ENCODE measurements at places on chromosomes 12 and 14.

DNA sequence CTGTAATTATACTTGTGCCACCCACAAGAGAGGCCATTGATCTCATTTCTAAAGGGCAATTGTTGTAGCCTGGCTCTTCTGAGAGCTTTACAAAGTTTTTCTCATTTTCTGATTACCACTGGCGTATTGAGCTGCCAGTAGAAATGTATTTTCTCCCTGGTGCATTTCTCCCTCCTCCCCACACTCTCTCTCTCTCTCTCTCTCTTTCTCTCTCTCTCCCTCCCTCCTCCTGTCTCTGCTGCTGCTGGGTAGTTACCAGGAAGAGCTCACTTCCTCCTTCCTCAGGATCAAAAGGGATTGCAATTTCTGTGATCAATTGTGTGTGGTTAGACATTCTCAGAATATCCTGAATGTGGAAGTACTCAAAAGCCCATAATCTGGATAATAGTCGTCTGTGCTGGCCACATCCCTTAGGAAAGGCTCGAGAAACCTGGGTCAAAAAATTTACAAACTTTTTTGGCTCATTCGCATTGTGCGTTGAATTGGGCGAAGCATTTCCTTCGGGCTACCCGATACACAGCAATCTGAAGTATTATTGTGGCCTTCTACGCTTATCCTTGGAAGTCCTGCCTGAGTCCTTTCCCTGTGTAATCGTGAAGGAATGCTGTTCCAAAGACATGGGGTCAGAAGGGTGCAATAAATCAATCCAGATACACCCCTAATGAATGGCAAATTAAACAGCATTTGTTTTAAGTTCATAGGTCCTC lies 254.8 kb downstream of the MSRB3 start:
- DNase-seq = no peak

- no peak for DNase-seq
Observed at GRCh38 chr12:32995623-32996022, 99.0 kb upstream of the PKP2 start.

DNA sequence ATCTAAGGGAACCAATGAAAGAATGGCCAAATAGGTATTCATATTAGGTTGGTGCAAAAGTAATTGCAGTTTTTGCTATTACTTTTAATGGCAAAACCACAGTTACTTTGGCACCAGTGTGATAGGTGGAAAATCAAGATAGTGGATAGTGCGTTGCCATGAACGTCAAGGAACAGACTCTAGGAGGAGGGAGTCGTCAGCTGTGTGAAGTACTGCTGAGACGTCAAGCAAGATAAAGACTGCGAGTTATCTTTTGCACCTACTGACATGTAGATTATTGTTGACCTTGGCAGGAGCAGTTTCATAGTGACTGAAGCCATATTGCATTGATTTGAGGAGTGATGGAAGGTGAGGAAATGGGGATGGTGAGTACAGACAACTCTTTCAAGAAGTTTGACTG lies 8.3 kb downstream of the YLPM1 start:
- DNase-seq = no peak

- no peak for DNase-seq
Observed at GRCh38 chr14:93861836-93862235, 65.3 kb upstream of the FAM181A start.
